ENCODE measurements at places on chromosomes 12 and 14. TPM values are rescaled to one million over a fixed set of nuclear protein-coding genes. Genes with fewer than 3 reads are reported as not detected.

GRCh38 chr14:39094515-39094914, 8.5 kb downstream of the SEC23A start:
- H3K27me3 ChIP-seq = no peaks in the 10 kb centered on the region
- H3K4me3 ChIP-seq = no peak overlapping the region
- H3K36me3 ChIP-seq = peaks cover 28% of the 10 kb centered on the region
- no peak overlapping the region for H3K27ac ChIP-seq

DNA sequence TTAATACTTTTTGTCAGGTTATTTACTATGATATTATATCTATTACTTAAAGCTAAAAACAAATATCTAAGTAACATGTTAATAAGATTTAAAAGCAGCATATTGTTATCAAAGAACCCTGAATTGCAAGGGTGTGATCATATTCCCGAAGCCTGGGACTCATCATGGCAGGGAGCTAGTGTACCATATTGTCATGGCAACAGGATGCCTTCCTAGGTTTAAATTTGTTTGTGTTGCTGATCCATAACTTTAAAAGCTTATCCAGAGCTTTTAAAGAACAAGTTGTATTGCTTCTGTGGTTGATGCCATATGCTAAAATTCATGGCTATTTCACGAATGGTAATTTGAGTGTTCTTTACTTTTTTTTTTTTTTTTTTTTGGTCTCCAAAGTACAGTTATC, 500.5 kb downstream of the NAV3 start:
- no peak overlapping the region for H3K4me3 ChIP-seq
- H3K36me3 ChIP-seq = no peaks in the 10 kb centered on the region
- H3K27me3 ChIP-seq = no peaks in the 10 kb centered on the region
- no peak for DNase-seq
- no peaks in the 10 kb centered on the region for H3K4me1 ChIP-seq

- no peak for DNase-seq
- H3K27ac ChIP-seq = no peak overlapping the region
- H3K4me1 ChIP-seq = peaks cover 3% of the 10 kb centered on the region
- no peaks in the 10 kb centered on the region for H3K36me3 ChIP-seq
- H3K4me3 ChIP-seq = no peak overlapping the region
Observed at GRCh38 chr14:66099451-66099850, 386.7 kb upstream of the CCDC196 start.

DNA sequence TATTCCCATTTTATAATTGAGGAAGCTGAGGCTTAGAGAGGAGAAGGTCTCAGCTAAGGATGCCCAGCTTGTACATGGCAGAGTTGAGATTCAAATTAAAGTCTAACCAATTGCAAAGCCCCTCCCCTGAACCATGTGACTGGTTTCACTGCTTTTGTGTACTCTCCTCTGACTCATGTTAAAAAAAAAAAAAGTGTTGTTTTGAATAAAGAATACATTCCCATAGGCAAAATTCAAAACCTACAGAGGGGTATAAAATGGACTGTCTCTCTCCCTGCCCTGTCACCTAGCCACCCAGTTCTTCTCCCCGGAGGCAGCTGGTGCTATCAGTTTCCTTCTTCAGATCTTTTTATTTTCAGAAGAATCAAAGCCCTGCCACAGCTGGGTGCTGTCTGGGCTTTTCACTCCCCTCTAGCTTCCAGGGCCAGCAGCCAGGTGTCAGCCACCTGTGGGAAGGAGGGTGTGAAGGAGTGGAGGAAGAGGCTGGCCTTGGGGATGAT, 5.4 kb downstream of the PSMD9 start:
- DNase-seq = no peak
- H3K36me3 ChIP-seq = peaks cover 45% of the 10 kb centered on the region
- H3K4me1 ChIP-seq = peaks cover 8% of the 10 kb centered on the region
- no peak overlapping the region for H3K4me3 ChIP-seq

DNA sequence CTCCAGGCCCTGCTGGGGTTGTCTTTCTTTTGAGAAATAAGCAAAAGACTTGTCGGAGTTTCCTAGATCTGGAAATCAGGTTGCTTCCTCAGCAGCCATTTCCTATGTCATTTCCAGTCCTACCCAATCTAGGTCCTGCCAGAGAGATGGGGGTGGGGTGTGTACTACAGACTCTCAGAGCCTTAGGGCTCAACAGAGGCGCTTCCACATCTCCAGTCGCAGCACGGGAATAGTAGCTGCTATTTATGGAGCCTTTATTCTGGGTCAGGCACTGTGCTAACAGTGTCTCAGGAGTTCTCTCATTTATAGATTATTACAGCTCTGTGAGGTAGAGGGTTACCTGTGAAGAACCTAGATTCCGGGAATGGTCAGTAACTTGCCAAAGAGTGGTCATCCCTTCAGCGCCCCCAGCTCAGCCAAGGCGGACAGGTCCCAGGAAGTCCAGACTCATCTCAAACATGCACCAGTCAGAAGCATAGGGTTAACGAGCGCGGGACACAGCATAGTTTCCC, 21.9 kb downstream of the DHRS2 start:
- no peaks in the 10 kb centered on the region for H3K4me1 ChIP-seq
- no peak overlapping the region for H3K4me3 ChIP-seq
- DNase-seq = no peak
- H3K36me3 ChIP-seq = no peaks in the 10 kb centered on the region

LTBR gene
- 0.10 TPM for polyA plus RNA-seq

SLC5A8 gene
- polyA plus RNA-seq = not detected

NANOG gene
- not detected for polyA plus RNA-seq

All from SK-N-SH (cell line).